ENCODE measurements at places on chromosomes 3 and 15. TPM values are rescaled to one million over a fixed set of nuclear protein-coding genes. Genes with fewer than 3 reads are reported as not detected.

FOXB1 gene
- polyA plus RNA-seq: not detected

COL6A5 gene
- not detected for polyA plus RNA-seq

HYAL1 gene
- polyA plus RNA-seq: 2.5 TPM

SCG5 gene
- 3.0 TPM for polyA plus RNA-seq

HYAL3 gene
- polyA plus RNA-seq: 23.8 TPM

CHST13 gene
- not detected for polyA plus RNA-seq

NSUN3 gene
- 2.0 TPM for polyA plus RNA-seq

ST3GAL6 gene
- polyA plus RNA-seq: 3.6 TPM

SAMMSON gene
- not detected for polyA plus RNA-seq

ATP13A5 gene
- polyA plus RNA-seq: not detected

FAM174B gene
- 0.44 TPM for polyA plus RNA-seq

GOLGA8G gene
- polyA plus RNA-seq: not detected

PDIA5 gene
- 28.0 TPM for polyA plus RNA-seq

BCL2A1 gene
- 0.06 TPM for polyA plus RNA-seq

C3orf85 gene
- not detected for polyA plus RNA-seq

LTK gene
- not detected for polyA plus RNA-seq

TRIM42 gene
- polyA plus RNA-seq: not detected

FAM227B gene
- 2.4 TPM for polyA plus RNA-seq

RBPMS2 gene
- polyA plus RNA-seq: 0.03 TPM

CERS3 gene
- polyA plus RNA-seq: 0.08 TPM

DPPA2 gene
- polyA plus RNA-seq: not detected

PATL2 gene
- 0.12 TPM for polyA plus RNA-seq
